H1 (cell line): ENCODE measurements at places on chromosomes 12 and 14. TPM values are rescaled to one million over a fixed set of nuclear protein-coding genes. Genes with fewer than 3 reads are reported as not detected.

DNA sequence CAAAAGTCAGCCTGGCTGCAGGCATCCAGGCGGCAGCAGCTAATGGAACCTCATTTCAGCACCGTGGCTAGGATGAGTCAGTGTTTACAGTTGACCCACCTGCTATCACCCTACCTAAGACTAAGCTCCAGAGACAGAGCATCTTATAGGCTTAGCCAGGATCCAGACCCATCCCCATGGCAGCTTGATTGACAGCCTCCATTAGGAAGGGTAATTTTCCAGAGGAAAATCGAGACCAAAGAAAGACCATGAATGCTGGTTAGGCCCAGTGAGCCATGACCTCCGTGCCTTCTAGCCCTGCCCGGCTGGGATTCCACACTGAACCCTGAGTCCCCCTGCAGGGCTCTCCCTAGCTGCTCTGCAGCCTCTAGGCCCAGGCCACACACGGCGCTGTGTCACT lies 38.7 kb downstream of the TUNAR start:
- peak; percentile 64 for DNase-seq

DNA sequence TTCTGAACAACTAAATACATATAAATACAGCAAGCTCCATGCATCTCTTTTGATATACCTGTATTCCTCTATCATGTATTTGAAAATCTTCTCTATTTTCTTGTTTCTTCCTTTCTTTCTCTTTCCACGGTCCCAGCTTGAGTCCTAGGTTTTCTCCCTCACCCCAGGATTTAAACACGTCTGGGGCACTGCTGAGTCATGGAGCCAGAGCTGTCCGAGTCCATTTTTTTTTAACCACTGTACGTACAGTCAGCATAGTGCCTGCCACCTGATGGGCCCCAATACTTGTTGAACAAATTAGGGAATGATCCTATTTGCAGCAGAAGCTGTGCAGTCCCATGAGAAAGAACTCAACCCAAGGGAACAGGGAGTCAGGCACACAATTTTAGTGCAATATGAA lies 158.1 kb downstream of the ATP23 start:
- no peak for DNase-seq

Gene OR10A7
- not detected in 2 replicates for polyA plus RNA-seq

Gene DAO
- polyA plus RNA-seq, result not detected in 2 replicates
